ENCODE measurements at places on chromosomes 4 and X. TPM values are rescaled to one million over a fixed set of nuclear protein-coding genes. Genes with fewer than 3 reads are reported as not detected.

- DNase-seq, result no peak
These were observed 27.3 kb downstream of the IQCM start for GRCh38 chr4:149788300-149788699.

- DNase-seq, result peak; percentile 77
These were observed 6.7 kb upstream of the HSD17B10 start for GRCh38 chrX:53440621-53441517.

DNA sequence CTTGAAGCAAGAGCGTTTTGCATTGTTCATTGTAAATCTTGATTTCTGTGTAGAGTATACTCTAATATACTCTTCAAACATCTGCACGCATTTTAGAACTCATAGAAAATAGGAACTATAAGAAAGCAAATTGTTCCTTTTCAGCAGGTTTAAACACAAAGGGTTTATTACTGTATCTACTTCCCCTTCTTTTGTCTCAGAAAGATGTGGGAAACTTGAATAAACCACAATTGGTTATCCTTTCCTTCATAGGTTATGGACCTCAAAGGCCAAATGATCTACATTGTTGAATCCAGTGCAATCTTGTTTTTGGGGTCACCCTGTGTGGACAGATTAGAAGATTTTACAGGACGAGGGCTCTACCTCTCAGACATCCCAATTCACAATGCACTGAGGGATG is 46.0 kb upstream of the GUCY1B1 start:
- DNase-seq, result no peak

DNA sequence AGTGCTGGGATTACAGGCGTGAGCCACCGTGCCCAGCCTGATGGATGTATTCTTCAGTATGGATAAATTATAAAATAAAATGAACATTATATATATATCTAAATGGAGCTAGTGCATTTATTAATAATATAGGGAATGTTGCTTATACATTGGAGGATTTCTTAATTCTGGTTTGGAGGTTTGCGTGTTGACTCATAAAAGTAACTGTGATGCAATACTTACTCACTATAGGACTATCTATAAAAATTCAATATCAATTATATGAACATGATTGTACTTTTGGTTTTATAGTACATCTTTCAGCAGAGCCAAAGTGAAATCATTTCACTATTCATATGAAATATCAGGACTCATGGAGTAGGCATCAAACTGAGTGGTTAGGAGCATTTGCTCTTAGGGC is 3.2 kb upstream of the AREG start:
- DNase-seq, result no peak

DNA sequence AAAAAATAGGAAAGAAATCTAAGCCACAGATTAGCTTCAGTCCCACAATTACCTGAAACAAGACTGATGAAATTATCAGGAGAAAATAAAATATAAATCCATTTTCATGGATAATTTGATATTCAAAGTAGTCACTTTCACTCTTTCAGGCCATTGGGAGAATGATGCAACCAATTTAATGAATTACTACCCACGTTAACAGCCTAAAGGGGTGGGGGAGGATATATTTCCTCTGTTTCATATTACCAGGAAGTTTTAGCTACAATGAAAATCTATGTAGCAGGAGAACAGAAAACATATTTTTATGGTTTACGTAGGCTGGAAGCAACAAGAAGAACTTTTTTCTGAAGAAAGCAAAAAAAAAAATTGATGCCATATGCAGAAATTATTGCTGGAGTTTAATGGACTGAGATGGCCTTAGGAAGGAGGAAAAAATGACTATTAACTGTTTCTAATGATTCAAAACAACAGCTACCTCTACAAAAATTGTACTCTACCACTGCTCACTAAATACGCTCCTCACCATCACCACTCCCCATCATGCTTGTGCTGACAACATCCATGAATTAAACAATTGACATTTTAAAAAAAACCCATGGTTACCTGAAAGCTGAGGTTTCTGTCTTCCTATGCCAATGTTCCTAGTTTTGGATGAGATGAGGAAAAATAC is 100.9 kb downstream of the CXXC4 start:
- DNase-seq, result no peak

DNA sequence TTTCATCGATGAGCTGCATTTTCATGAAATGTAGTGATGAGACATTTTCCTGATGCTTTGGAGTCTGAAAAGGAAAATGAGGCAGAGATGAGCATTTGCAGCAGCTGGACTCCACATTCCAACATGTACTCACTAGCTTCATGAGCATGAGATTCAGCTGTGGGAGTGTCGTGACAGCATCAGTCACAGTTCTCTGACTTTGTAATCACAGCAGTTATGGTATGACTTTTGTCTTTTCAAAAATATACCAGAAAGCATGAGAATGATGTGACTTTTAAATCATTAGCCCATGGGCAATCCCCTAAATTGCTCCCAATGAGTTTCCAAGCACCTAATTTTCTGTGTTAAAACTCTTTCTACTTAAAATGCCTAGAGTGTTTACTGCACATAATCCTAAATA is 18.3 kb upstream of the MSL3 start:
- DNase-seq, result no peak

GRCh38 chrX:112874614-112875013 is 34.0 kb upstream of the AMOT start:
- DNase-seq, result no peak

GRCh38 chr4:8319061-8319460 is 49.5 kb downstream of the HTRA3 start:
- DNase-seq, result no peak

GRCh38 chr4:87092389-87093141 is 127.9 kb downstream of the KLHL8 start:
- DNase-seq, result peak; percentile 73

GRCh38 chr4:7199771-7200441 is 7.6 kb downstream of the SORCS2 start:
- peak; percentile 10 for DNase-seq

DNA sequence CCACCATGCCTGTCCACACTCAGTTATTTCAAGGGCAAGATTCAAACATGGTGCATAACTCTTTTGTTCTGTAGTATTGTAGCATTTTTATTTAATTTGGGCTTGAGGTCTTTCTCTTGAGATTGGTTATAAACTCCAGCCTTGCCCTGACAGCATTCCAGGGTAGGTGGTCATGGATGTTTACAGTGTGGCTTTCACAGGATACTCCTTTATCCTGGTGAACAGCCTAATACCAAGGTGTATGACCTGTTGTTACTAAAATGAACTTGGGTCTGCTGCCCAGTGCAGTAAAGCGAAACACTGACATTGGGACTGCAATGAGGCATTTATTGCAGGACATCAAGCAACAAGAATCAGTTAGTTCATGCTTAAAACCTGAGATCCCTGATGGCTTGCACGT is 434.8 kb downstream of the ANKRD50 start:
- DNase-seq, result no peak

DNA sequence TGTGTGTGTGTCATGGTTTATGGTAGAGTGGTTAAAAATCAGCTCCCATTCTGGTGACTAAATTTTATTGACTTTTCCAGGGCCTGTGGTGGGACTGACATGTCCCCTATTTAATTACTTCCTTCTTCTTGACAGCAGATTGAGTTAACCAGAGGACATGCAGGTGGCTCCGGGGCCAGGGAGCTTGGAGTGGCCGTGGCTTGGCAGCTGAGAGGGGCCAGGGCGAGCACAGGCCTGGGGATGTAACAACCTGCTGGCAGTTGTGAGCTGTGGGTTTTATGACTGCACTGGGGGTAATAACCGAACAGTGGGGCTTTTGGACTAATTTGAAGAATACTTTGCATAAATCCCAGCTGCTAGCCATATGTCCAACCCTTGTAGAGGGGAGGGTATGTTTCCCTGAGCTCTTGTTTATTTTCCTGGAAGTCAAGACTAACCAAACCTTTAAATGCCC is 186.0 kb downstream of the MID1IP1 start:
- DNase-seq, result peak; percentile 24

- DNase-seq, result no peak
These were observed 23.2 kb downstream of the TRMT44 start for GRCh38 chr4:8463811-8464210.

- DNase-seq, result no peak
These were observed 3.8 kb downstream of the NAP1L5 start for GRCh38 chr4:88693792-88694191.

- no peak for DNase-seq
These were observed 4.2 kb downstream of the CPEB2 start for GRCh38 chr4:15006416-15007024.

DNA sequence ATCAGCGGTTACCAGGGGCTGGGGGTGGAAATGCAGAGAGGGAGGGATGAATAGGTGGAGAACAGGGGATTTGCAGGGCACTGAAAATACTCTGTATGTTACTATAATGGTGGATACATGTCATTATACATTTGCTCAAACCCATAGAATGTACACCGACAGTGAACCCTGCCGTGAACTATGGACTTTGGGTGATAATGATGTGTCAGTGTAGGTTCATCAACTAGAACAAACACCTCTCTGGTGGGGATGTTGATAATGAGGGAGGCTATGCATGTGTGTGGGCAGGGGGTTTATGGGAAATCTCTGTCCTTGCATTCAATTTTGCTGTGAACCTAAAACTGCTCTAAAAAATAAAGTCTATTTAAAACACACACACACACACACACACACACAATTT is 11.5 kb downstream of the HPSE start:
- DNase-seq, result no peak

Gene ASB12
- total RNA-seq, result 0.67 TPM

Gene GPM6B
- total RNA-seq, result 1.9 TPM

Gene SULT1E1
- total RNA-seq, result 0.47 TPM

Gene SLIT2
- total RNA-seq, result 1.9 TPM

Gene CENPVL1
- not detected for total RNA-seq
